Activated CD8-positive, alpha-beta memory T cell treated with anti-CD3 and anti-CD28 coated beads, Interleukin-2, amount 10 ng/mL, durations not matched to agents 7 days and 5 days (primary cell): ENCODE measurements at places on chromosomes 16 and 17.

DNA sequence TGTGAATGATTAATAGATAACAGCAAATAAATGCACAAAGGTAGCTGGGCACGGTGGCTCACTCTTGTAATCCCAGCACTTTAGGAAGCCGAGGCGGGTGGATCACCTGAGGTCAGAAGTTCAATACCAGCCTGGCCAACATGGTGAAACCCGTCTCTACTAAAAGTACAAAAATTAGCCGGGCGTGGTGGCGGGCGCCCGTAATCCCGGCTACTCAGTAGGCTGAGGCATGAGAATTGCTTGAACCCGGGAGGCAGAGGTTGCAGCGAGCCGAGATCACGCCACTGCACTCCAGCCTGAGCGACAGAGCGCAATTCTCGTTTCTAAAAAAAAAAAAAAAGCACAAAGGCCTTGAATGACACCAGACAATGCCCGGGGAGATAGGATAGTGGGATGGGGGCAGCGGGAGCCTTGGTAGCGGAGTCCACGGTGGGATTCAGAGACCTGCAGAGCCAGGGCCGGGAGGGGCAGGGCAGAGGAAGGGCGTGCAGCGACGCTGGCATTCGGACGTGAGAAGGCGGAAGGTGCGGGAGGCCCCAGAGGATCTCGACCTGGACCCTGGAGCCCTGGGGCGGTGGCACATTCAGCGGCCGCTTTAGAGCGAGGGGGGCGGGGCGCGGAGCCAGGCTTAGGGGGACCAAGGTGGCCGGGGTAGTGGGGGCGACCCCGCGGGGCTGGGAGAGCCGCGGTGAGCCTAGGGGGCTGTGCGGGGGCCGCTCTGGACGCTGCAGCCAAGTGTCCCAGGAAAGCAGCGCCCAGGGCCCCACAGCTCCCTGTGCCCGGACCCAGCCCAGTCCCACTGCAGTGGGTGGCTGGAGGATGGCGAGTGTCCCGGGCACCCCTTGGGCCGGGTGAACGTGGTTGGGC lies 999 bp upstream of the FLYWCH2 start:
- peak; percentile 63 for DNase-seq

DNA sequence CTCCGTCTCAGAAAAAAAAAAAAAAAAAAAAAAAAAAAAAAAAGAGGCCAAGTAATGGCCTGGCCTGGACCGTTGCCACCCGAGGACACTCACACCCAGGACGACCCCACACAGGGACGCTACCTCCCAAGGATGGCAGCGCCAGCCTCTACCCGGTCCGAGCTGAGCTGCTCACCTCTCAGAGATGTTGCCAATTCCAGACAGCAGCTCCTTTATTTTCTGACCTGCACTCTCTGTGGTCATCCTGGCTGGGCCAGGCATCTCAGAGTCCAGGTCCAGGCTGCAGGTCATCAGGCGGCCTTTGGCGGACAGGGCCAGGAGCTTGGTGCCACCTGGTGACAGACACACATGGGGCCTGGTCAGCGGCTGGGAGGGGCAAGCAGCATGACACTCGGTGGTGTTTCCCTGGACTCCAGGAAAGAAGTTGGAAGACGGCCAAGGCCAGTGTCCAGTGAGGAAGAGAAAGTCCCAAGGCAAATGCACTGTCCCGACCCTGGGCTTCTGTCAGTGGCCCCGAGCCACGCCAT lies 3.1 kb downstream of the FAAP100 start:
- no peak for DNase-seq

DNA sequence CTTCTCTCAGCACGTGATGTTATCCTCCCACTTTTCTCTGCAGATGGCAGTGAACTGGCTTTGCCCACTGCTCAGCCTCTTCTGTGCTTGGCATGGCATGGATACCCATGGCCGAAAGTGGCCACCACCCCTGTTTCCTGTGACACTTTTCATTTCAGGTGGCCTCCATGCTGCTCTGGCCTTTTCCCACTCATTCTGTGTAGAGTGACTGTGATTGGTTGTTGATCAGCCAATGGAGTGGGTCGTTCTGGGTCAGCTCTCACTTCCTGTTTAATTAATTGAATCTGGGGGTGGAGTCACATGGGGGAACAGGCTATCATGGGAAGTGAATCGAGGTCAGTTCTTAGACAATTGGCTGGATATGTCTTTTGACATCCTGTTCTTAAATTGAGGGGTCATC lies 350.1 kb upstream of the EEF2KMT start:
- no peak for DNase-seq

- DNase-seq = peak; percentile 68
These were observed 92.3 kb downstream of the PITPNC1 start for GRCh38 chr17:67469208-67469980.

DNA sequence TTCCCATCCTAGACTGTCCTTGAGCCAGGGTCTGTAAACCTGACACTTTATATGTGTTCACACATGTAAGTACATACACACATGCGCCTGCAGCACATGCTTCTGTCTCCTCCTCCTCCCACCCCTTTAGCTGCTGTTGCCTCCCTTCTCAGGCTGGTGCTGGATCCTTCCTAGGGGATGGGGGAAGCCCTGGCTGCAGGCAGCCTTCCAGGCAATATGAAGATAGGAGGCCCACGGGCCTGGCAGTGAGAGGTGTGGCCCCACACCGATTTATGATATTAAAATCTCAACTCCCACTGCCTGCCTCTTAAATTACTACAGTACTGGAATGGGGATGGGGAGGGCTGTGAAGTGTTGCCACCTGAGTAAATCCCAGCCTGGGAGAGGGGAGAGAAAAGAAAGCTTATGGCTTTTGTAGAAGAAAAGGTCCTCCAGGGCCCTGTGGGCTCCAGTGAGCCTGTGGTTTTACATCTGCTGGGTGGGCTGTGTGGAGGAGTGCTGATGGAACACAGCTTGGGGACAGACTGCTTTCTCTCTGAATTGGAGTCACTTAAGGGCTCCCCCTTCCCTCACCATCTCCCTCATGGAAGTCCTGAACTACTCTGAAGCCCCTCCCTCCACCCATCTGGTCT lies 990 bp upstream of the WNK4 start:
- no peak for DNase-seq

DNA sequence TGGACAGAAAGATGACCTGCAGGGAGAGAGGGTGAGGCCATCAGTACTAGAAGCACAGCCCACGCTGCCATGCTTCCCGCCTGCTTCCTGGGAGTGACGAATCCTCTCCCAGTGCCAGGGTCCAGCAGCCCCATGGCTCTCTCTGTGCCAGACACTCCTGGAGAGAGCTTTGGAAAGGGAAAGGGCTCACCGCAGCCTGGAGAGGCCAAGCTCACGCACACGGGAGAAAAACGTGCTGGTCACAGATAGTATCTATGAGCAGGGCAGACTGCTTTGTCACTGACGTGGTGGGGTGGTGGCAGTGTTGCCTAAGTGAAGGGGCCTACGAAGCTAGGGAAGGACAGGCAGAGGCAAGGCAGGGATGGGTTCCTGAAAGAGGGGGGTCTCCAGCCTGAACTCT lies 5.4 kb downstream of the WBP2 start:
- DNase-seq = no peak

DNA sequence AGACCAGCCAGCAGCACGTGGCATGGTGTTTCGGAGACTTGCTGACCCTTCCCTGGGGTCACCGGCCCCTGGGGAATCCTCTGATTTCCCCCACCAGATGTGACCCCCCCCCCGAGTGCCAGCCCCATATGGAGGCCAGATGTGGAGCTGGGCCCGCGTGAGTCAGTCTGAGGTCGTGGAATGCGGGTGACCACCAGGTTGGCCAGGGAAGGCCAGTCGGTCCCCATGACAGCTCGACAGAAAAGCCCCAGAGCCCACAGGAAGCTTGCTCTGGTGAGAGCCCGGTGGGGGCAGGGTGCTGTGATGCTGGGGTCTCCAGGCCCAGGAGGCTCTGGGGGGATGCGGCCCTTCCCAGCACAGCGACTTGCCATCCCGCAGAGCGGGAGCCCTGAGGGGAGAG lies 209.0 kb downstream of the NTN1 start:
- no peak for DNase-seq

GRCh38 chr17:1753767-1754429 lies 8.0 kb upstream of the SERPINF1 start:
- no peak for DNase-seq

- DNase-seq = no peak
These were observed 141.4 kb upstream of the GSE1 start for GRCh38 chr16:85471469-85472431.

- no peak for DNase-seq
These were observed 11.6 kb upstream of the ICAM2 start for GRCh38 chr17:64032081-64032480.

GRCh38 chr17:81513753-81514488 lies 1.3 kb upstream of the ACTG1 start:
- peak; percentile 64 for DNase-seq

DNA sequence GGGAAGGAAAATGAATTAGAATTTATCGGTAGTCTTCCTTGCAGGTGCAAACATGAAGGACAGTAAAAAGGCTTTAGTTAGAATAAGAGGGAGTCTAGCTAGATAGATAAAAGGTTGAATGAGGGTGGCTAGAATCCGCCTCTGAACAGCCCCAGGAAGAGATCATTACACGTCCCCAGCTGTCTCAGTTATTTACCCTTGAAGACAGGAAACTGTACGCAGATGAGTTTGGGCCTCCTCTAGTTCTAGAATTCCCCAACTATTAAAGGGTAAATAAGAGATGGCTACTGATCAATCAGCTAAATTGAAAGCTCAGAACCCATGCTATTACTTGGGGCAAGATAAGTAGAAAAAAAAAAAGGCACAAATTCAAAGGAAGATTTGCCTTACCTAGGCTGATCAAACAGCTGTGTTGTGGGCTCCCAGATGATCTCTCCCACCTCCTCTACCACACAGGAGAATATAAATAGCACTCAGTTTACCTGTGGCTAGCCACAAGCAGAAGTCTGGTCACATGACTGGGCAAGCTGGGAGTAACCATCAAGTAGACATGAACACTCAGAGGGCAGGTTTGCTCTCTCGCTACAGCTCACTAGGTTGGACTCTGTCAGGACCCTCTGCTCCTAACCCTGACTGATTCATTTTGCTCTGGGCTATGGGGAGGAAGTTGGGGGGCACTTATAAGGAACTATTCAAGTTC lies 17.0 kb downstream of the FAM117A start:
- DNase-seq = peak; percentile 59
